Stomach (tissue), 19 donors: ENCODE measurements at places on chromosomes 3 and 15. TPM values are rescaled to one million over a fixed set of nuclear protein-coding genes. Genes with fewer than 3 reads are reported as not detected.
A peak's percentile ranks its signal among the peaks of the same experiment; 100 is the strongest.

GRCh38 chr3:57142411-57142723, 22.8 kb downstream of the IL17RD start:
- no peak for DNase-seq

GRCh38 chr3:120646771-120647432, 35.1 kb downstream of the HGD start:
- DNase-seq, result no peak

DNA sequence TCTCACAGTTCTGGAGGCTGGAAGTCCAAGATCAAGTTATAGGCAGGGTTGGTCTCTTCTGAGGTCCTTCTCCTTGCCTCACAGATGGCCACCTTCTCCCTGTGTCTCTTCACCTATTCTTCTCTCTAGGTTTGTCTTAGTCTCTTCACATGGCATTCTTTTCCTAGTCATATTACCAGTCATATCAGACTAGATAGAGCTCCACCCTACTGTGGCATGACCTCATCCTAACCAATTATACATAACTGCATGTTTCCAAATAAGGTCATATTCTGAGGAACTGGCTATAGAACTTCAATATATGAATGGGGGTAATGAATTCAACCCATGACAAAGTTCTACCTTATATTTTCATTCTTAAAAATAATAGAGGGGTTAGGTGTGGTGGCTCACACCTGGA, 196.4 kb upstream of the UBE3A start:
- no peak for DNase-seq

GRCh38 chr3:2354702-2355101, 256.0 kb downstream of the CNTN4 start:
- DNase-seq, result no peak

DNA sequence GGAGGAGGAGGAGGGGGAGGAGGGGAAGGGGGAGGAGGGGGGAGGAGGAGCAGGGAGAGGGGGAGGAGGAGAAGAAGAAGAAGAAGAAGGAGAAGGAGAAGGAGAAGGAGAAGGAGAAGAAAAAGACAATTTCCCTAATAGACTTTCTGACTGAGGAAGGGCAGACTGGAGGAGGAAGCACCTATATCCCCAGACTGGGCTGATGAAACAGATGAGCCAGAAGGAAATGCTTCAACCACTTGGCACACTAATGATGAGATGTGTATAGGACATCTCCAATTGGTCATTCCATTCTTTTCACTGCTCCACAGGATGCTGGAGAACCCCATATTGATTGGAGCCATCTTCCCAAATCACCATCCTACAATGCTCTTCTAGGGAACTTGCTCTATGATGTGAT, 69.9 kb downstream of the LYZL4 start:
- no peak for DNase-seq

- no peak for DNase-seq
These were observed 2.5 kb downstream of the PRR23E start for GRCh38 chr3:127195417-127195816.

- no peak for DNase-seq
These were observed 31.3 kb downstream of the RPN1 start for GRCh38 chr3:128619146-128619890.

DNA sequence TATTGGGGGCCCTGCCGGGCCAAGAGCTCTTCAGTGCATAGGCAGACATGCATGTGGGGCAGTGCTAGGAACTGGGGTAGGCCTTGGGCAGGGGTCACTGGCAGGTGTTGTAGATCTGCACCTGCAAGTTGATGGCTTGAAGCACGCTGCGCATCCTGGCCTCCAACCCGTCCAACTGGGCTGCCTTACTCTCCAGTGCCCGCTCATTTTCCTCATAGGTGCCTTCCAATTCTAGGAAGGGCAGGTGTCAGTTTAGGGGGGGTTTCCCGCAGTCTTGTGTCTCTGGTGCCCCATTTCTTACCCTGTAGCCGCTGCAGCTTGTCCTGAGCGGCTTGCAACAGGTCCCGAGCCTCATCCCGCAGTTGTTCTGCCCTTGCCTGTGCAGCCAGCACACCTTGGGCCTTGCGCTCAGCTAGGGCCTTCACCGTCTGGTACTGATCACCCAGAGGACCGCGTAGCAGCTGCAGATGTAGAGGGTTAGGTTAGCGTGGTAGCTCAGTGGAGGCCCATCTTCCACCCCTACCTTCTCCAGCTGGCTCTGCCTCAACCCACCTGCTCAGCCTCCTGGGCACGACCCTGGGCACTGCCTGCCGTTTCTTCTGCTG, 611 bp upstream of the USP19 start:
- DNase-seq, result no peak

DNA sequence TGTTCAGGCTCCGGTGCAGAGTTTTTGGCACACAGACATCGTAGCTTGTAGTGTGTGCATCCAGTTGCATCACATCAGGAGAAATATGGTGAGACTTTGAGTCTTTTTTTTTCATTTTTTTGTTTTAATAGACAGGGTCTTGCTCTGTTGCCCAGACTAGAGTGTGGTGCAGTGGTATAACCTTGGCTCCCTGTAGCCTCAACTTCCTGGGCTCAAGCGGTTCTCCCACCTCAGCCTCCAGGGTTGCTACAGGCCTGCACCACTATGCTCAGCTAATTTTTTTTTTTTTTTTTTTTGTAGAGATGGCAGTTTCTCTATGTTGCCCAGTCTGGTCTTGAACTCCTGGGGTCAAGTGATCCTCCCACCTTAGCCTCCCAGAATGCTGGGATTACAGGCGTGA, 51.1 kb upstream of the TEX264 start:
- DNase-seq, result no peak

GRCh38 chr3:27114684-27115083, 254.5 kb downstream of the NEK10 start:
- no peak for DNase-seq

- DNase-seq, result no peak
These were observed 891 bp downstream of the NXPE3 start for GRCh38 chr3:101779822-101780381.

GRCh38 chr3:57160076-57160764, 4.9 kb downstream of the IL17RD start:
- DNase-seq, result no peak

DNA sequence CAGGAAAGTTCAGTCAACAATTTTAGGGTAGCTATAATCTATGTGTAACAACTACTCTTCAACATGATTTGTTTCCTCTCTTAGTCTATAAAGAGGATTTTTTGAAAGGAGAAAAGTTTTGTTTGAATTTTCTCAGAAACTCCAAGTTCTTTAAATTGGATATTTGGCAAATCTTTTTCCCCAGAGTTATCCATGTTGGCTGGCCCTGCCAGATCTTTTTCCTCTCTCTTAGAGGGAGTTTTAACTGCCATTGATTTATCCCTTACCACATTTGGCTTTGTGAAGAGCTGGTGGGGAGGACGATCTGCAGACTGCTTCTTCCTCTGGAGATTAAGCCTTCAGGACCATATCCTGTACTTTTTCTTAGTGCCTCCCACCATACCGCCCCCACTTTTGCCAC, 64.9 kb upstream of the ROPN1 start:
- peak; percentile 50 for DNase-seq

GRCh38 chr3:65342084-65342683, 654.4 kb upstream of the ADAMTS9 start:
- peak; percentile 38 for DNase-seq

DNA sequence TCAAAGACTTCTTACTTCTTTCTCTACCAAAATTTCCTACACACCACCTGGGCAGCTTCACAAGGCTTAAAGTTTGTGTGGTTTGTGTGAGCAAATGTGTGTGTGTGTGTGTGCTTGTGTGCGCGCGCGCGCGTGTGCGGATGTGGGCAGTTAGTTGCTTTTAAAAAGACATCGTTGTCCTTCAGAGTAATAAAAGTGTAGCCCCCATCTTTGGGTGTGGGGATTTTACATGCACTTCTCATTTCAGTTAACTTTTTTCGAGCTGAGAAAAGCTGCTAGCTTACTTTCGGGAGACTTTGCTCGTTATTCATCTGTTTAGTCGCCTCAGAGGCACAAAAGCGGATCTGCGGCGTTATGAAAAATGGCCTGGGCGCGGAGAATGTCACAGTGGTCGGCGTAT, 36.0 kb downstream of the ZIC4 start:
- DNase-seq, result no peak

GRCh38 chr15:90557186-90558084, 27.7 kb downstream of the CRTC3 start:
- DNase-seq, result peak; percentile 93

DNA sequence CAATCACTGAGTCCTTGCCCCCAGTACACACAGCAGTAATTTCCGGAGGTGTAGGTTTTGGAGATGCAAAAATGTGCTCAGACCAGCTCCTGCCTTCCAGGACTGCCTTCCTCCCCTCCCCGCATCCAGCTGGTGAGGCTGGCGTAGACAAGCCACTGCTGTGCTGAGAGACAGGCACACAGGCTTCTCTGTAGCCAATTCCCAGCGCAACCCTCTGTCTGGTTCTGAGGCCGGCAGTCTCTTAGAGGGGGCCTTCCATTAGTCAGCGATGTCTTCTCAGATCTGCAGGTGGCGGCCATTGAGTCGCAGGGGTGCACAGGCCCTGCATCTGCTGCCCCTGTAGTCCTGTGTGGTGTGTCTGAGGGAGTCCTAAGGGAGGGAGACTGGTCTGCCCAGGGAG, 114.4 kb downstream of the DNAJB8 start:
- DNase-seq, result no peak

- DNase-seq, result peak; percentile 97
These were observed 252 bp upstream of the ARMC8 start for GRCh38 chr3:138186803-138187295.

DNA sequence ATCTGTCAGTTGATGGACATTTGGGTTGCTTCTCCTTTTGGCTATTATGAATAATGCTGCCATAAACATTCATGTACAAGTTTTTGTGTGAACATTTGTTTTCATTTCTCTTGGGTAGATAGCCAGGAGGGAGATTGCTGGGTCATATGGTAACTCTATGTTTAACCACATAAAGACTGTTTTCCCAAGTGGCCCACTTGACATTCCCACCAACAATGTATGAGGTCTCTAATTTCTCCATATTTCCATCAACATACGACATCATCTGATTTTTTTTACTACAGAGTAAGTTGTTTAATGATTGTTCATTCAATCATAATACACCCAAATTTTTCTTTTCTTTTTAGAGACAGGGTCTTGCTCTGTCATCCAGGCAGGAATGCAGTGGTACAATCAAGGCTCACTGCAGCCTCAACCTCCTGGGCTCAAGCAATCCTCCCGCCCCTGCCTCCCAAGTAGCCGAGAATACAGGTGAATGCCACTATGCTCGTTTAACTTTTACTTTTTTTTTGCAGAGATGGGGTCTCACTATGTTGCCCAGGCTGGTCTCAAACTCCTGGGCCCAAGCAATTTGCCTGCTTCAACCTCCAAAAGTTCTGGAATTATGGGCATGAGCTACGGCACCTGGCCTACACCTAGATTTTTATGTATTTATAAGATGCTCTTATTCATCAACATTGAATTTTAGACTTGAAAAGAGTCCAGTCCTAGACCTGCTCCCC, 6.8 kb downstream of the IP6K1 start:
- no peak for DNase-seq

- DNase-seq, result peak; percentile 15
These were observed 459.2 kb upstream of the ARRDC4 start for GRCh38 chr15:97501291-97501690.

- peak; percentile 28 for DNase-seq
These were observed 90.8 kb upstream of the CMC1 start for GRCh38 chr3:28150465-28151206.

DNA sequence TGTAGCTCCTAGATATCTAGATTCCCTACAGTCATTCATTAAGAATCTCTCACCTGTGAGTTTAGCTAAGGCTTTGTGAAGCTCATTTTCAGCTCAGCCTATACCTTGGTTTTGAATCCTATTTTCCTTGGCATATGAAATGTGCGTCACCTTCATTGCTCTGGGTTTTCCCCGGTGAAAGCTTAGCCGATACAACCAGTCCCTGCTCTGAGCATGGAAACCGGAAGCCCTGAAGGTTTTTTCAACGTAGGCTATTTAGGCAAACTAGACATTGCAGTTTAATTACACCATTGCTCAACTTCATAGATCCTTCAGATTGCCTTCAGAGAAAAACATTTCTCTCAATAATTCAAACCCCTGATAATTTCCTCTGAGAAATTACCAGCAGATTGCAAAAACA, 206.8 kb upstream of the TPRG1 start:
- no peak for DNase-seq

DNA sequence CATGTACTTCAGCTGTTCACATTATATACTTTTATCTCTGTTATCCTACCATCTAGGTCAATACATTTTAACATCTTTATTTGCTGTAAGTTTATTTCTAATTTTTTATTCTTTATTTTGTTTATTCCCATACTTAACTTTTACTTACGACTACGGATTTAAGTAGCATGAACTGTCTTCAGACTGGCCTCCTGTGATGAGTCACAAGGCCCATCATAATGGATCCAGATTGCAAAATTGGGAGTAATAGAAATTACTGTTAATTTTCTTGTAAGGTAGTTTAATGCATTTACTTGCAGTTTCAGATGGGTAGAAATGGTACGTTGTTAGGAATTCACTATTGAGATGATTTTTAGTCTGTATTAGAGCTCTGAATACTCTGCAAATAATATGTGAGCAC, 45.9 kb downstream of the PPARG start:
- DNase-seq, result no peak

DNA sequence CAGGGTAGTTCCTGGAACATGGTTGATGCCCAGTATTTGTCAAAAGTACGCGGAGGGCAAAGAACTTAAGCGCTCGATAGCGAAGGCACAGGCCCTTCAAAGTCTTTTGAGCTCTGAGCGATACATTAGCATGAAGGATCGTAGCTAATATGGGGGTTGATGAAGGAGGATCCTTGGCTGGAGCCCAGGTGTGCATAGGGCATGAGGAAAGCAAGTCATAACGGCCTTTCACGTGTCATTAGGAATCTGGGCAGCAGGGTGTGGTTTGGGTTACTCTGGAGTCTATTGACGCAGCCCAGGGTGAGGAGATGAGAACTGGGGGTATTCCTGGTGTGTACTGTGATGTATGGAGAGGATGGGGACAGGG, 31.7 kb downstream of the SPINK8 start:
- DNase-seq, result peak; percentile 26

- peak; percentile 27 for DNase-seq
These were observed 283.3 kb upstream of the RGMA start for GRCh38 chr15:93372208-93372864.

The LMAN1L gene
- total RNA-seq, result 83.5 TPM

The SERPINI2 gene
- total RNA-seq, result not detected

The OXTR gene
- total RNA-seq, result not detected

The DLL4 gene
- total RNA-seq, result 20.0 TPM

The SEMA6D gene
- total RNA-seq, result 21.7 TPM

The GLT8D1 gene
- 9.4 TPM for total RNA-seq

The CHRNB4 gene
- not detected for total RNA-seq

The GLDN gene
- 2.2 TPM for total RNA-seq

The TNFSF10 gene
- 10.4 TPM for total RNA-seq

The CPN2 gene
- not detected for total RNA-seq

The C2CD4A gene
- not detected for total RNA-seq
